GF-D8 (cell line): ENCODE measurements at places on chromosomes 2 and 18.

DNA sequence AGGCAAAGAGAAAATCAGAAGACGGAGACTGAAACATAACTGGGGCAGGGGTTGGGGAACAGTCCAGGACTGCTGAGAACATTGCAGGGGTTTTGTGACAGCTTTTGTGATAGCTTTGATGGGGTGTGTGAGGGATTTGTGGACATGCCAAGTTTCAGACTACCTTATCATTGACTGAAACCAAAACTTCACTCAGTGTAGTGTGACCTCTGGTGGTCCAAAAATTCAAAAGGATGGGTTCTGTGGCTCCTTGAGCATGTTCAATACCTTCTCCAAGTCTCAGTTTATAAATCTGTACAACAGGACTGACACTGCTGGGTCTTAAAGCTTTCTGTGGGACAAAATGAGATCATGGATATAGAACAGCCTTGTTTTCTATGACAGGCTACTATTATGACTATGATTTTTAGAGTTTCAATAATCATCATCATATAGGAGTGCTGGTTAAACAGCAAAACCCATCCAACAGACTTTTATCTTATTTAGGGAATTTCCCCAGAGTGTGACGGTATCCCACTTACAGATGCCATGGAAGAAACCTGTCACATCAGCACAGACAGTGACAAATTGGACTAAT is 259.2 kb upstream of the SLC14A2 start:
- DNase-seq = no peak

GRCh38 chr2:10518470-10519393 is 70.6 kb upstream of the ODC1 start:
- no peak for DNase-seq

- no peak for DNase-seq
Measured at GRCh38 chr18:63999871-64000270, 30.0 kb downstream of the SERPINB8 start.

- DNase-seq = no peak
Measured at GRCh38 chr2:234534515-234534914, 37.6 kb upstream of the ARL4C start.

DNA sequence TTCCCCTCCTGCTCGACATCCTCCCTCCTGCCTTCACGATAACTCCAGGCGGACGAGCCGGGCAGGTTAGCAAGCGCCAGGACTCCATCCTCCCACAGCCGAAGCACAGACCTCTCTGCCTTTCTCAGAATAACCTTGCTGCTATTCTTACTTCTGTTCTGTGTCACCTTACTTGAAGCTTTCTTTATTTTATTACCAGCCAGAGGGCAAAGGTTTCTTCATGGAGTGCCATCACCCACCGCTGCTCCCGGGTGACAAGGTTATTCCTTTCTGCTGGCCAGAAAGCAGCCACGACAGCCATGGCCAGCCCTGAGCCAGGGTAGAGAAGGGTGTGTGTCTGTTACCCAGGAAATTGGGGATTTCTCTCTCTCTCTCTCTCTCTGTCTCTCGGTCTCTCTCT is 227.1 kb downstream of the ANAPC1 start:
- DNase-seq = no peak

DNA sequence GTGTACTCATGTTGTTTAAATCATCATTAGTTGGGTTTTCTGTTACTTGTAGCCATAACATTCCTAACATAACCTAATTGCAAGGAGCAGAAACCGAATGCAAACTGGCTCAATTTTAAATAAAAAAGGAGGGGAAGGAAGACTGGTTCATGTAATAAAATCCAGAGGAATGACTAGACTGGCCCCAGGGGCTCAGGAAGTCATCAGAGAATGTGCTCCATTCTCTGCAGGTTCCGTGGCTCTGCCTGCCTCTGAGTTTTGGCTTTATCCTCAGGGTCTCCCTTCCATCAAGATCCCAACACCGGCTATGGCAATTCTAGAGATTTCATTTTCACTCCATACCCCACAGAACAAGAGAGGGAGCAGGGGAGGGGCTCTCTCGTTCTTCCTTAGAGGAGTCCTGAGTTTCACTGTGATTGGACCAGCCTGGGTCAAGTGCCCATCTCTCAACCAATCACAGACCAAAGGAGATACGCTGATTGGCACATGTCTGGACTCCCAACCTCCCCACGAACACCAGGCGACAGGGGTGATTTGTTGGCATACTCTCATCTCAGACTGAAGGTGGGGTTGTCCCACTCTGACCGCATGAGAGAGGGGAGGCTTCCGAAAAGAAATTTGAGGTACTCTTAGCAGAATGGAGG is 64.8 kb downstream of the NPPC start:
- no peak for DNase-seq

DNA sequence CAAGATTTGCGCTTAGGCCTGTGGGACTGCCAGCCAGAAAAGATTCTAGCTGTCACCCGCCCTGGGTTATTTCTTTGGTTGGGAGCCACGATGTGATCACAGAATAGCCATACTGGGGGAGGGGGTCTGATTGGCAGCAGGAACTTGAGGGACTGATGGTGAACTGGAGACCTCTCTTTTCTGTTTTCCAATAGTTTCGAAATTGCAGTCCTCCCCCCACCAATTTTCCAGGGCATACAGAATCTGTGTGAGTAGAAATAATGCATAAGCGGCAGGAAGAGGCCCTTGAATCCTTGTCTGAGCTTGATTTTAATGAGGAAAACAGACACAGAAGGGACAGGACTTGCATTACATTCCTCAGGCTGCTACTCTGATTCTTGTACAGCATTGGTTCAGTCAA is 2.2 kb upstream of the POLR2D start:
- DNase-seq = no peak

- no peak for DNase-seq
Measured at GRCh38 chr2:176677746-176678265, 408.6 kb downstream of the MTX2 start.

DNA sequence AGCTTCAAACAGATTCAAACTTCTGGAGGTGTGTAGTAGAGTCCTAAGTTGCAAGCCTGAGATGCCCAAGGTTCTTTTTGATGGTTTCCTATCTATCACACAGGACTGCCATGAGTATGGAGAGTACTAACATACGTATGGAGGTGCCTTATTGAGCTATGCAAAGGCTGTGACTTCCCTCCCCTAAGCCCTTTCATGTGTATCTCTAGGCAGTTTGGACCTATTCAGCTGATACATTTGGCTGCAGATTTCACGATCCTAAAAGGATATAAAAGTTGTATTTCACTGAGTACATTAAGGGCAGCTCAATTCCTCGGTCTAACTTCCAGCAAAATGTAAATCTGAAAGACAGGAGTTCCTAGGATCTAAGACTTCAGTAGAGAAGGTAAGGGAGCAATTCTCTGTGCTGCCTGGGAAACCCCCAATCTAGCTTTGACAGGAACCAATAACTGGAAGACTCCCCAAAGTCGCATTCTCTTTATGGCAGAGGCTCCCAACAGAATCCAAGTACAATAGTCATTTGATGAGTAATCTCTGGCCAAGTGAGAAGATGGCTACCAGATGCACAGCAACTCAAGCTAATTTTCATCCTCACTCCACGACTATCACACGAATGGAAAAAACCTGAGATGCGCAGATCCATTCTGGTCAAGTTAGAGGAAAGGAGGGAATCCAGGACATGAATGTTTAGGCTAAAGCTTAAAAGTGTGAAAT is 83.8 kb downstream of the ATL2 start:
- DNase-seq = no peak

GRCh38 chr2:64626963-64627760 is 26.6 kb downstream of the SERTAD2 start:
- no peak for DNase-seq

GRCh38 chr2:115572746-115573145 is 1130.3 kb downstream of the DPP10 start:
- no peak for DNase-seq

DNA sequence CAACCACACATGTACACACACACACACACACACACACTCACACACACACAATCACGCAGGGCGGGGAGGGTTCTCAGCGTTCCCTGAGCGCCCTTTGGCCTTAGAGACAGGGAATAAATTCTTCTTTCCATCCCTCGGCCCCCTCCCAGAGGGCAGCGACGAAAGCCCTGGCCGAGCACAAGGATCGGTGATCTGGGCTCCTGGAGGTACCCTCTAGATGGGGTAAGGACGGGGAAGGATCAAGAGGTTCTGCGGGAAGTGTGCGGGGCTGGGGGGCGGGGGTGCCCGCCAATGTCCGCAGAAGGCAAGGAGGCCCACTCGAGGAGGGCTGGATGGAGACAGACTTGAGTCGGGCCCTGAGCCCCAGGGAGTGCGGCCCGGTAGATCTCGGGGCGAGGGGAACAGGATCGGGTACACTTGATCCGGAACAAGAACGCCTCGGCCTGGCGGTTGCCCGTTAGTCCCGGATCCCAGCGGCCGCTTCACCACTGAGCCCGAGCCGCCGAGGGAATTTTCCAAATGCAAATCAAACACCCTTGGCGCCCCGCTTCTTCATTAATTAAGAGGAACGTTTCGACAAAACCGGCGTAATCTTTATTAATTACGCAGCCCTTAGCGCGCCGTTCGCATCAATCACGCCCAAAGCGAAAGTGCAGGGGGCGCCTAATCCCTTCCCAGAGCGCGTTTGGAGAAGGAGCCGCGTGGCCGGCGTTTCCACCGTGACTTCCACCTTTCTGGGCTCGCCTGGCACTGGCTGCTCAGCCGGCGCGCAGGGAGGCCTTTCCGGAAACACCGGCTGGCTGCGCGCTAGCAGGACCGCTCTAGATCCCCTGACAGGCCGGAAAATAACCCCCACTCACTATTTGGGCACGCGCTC is 7.0 kb upstream of the PAX3 start:
- DNase-seq = no peak

DNA sequence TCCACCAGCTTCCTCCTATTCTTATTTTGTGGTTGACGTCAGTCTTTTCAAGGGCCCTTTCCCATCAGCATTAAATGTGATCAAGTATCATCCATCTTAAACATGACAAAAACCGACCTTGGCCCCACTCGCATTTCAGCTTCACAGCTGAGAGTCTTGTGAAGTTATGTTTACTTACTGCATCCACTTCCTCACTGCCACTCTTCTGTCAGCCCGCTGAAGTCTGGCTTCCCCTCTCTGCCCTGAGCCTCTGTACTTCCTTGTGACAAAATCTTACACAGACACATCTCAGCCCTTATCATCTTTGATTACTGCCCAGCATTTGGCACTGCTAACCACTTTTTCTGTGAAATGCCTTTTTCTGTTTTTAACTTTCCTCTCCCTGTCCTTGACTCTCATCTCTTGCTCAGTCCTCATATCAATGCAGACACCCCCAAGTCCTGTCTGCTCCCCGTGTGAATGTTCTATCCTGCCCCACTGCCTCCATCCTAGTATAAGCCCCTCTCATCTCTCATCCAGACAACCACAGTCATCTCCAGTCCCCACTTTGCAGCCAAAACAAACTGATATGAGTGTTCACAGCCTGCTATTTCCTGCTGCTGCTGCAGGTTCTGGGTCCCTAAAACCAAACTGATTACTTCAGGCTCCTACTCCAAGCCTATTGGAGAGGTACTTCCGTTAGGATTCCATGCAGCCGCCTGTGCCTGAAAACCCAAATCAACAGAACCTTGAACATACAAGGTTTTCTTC is 31.4 kb downstream of the FOSL2 start:
- peak; percentile 14 for DNase-seq

DNA sequence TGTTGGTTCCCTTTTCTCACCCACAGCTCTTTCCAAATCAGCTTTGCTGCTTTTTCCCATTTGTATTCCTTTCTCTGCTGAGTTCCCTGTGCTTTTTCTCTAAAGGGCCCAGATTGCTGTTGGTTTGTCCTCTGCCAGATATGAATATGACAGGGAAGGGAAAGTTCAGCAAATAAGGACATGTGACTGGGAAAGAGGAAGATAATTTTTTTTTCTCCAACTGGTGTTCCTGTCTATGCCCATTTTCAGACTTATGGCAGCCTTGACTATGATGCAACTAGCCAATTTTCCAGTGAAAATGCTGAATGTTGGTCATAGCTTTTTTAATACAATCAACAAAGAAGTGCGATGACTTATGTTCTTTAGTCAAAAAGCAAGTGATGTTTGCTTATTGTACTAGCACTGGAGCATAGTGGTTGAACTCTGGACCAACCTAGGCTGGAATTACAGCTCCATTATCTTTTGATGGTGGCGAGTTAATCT is 7.7 kb downstream of the MDH1 start:
- DNase-seq = peak; percentile 12

- DNase-seq = no peak
Measured at GRCh38 chr2:237319887-237320286, 94.1 kb downstream of the COL6A3 start.

DNA sequence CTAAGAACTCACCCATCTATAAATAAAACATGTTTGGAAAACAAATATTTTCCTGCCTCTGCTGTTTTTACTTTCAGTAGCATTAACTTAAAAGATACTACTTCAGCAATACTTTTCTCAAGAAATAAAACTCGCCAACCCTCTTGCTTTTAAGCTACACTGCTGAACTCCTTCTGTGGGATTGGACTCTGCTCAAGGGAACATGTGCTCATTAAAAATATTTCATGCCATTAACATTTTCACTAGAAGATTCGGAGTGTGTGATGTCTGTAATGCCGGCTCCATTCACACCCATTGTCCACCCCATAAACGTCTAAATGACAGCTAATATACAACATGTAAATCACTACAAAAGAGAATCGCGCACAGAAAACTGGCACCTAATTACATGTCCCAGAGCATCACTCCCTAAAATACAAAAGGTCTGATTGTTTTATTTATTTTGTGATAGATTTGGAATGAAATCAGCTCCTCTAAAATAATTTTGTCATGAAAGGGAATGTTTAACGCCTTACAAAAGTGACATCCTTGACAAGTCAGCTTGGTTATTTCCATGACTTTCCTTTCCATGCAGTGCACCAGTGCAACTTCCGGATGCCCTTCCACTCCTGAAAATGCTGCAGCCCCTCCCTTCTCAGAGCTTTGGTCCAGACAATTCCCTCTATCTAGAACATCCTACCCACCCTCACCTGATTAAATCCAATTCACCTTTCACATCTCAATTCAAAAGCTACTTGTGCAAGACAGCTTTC is 73.1 kb downstream of the ANKRD44 start:
- no peak for DNase-seq

DNA sequence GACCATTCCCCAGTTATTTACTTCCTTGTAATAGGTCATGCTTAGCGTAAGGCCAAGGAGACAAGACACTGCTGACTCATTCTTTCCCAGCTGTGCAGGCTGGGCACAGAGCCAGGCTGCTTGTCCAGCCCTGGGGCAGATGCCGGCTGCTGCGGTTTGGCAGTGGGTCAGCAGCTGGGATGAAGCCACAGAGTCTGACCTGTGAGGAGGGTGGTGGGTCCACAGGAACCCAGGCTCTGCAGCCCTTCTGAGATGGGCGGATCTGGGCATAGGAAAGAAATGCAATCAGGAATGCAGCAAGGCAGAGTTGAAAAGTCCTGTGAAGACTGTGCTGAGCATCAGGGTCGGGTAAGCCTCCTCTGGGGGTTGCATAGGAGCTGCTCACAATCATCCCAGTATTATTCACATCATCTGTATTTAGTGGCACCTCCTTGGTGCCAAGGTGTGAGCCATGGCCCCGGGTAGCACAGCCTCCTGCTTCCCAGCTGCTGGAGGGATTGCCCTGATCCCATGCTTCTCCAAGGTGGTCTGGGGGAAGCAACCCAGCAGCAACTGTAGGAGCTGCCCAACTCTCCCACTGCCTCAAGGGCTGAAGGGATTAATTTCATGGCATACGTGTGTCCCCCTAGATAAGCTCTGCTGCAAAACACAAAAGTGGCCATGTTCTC is 139.0 kb downstream of the DDX1 start:
- DNase-seq = no peak
